ENCODE measurements at places on chromosomes 7 and 10. TPM values are rescaled to one million over a fixed set of nuclear protein-coding genes. Genes with fewer than 3 reads are reported as not detected.

The KLLN gene
- total RNA-seq: 0.77 TPM

DNA sequence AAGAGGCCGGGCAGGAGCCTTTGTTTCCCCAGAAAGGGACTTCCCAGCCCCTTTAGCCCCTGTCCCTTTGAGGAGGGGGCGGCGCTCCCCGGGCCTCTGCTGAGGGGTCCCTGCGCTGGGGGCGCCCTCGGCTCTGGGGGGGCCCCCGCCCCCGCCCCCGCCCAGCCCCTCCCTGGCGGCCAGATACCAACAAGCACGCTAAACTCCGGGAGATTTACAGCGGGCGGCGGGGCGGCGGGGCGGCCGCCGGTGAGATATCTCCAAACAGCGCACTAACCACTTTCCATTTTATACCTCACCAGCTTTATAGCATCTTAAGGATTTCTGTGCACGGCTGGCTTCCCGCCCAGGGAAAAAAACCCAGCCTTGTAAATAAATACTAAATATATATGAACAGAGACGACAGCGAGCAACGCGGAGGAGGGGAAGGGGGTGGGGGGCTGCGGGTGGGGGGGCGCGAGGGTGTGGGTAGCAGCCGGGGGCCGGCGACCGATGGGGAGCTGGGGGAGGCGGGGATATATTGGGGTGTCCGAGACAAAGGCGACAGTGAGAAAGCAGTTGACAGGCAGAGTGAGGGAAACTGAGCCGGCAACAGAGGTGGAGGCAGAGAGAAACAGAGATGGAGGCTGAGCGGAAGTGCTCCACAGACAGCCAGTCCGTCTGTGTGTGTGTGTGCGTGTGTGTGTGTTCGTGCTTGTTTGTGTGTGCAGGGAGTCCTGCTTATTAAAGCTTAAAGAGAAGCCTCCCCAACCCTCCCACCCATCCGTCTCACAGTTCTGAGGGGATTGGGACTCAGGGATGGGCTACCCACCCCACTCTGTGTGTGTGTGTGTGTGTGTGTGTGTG, 85.8 kb downstream of the HIF1AN start:
- no peak for DNase-seq

- DNase-seq: no peak
Measured at GRCh38 chr10:42992957-42993390, 83.9 kb upstream of the RET start.

GRCh38 chr10:62082729-62083411, 181.4 kb downstream of the ARID5B start:
- peak; percentile 63 for DNase-seq

GRCh38 chr10:114492351-114493037, 88.2 kb upstream of the AFAP1L2 start:
- DNase-seq: no peak

DNA sequence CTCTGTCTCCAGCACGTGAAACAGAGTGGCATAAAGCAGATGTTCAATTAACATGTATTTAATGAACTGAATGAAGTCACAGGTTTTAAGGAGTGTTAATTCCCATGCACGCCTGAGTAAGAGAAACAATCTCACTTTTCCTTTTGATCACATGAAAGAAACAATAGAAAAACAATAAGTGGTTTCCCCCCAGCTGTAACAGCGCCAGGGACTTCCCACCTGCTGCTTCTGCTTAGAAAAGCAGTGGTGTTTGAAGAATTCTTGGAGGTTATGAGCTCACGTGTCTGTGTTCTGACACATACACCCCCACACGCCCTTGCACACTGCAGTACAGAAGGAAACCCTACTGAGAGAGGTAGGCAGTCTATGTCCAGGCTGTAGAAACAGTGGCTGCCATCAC, 51.3 kb upstream of the FRMD4A start:
- peak; percentile 69 for DNase-seq

The TRUB1 gene
- 36.6 TPM for total RNA-seq

The TAS2R5 gene
- not detected for total RNA-seq

The SKIDA1 gene
- 0.63 TPM for total RNA-seq

The IGFBP1 gene
- 0.23 TPM for total RNA-seq

GRCh38 chr10:84321902-84322301, 6.5 kb upstream of the CCSER2 start:
- no peak for DNase-seq

The ACHE gene
- not detected for total RNA-seq

The CADPS2 gene
- 0.13 TPM for total RNA-seq

DNA sequence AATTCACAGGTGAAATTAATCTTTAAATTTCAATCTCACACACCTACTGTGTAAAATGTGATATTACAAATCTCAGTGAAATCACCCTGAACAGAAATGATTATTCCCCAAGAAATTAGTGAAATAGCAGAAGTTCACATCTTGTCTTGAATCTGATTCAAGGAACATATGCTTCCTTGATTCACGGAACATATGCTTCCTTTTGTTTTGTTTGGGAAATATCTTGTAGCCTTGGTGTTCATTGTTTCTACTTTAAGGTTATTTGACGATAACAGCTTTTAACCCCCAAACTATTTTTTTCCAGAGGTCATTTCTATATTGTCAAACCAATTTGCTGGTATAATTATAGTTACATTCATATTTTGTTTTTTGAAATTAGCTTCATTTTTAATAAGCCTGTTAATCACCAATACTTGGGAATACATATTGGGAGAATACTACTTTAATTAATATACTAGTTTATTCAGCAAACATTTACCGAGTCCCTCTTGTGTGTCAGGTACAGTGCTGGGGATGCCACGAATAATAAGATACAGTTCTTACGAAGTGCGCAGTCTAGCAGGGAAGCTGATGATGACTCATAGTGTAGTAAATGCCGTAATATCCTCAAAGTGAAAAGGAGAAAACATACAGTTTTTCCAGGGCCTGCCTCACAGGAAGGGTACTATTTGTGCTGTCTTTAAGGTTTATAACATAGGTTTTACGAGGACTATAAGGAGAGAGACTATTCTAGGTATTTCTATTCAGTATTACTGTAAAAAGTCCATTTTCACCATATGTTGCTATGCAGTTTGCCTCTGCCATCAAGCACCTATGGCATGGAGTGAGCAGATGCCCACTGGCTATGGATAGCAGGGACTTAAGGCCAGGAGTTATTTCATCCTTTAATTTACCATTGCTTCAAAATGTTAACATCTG, 32.5 kb downstream of the PRKAR2B start:
- DNase-seq: no peak

The KNDC1 gene
- not detected for total RNA-seq

DNA sequence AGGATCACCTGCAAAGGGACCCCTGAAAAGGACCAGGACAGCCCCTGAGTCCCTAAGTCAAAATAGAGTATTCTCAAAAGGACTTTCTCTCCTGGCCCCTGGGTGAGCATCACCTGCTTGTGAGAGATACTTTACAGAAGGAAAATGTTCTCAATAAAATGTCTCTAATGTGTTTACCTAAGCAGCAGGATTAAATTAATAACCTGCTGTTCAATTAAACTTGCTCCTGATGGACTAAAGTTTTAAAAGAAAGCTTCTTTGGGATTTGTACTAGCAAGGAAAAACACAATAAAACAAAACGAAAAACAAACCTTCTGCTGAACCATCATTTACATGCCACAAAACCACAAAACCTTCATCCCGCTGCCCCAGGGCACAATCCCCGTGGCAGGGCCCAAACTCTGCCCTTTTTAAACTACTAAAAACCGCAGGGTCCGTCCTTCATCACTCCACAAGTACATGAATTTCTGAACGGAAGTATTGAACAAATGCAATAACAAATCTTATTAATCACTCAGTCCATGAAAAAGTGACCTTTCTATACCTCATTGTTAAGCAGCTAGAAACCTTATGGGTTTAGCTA, 197.7 kb downstream of the TCERG1L start:
- no peak for DNase-seq

DNA sequence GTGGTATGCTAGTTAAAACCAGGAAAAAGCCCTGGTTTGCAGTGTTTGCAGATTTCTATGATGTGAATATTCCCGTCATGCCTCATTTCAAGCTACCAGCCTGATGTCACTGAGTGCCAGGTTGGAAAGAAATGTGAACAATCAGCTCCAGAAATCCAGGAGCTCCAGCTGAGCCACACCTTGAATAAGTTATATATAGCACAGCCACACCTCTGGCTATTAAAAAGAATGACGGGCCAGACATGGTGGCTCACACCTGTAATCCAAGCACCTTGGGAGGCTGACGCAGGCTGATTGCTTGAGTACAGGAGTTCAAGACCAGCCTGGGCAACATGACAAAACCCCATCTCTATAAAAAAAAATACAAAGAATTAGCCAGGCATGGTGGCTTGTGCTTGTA, 18.7 kb upstream of the SLF2 start:
- DNase-seq: no peak

GRCh38 chr7:78165854-78166253, 367.3 kb downstream of the PHTF2 start:
- DNase-seq: no peak

- peak; percentile 50 for DNase-seq
Measured at GRCh38 chr10:114458955-114459354, 54.7 kb upstream of the AFAP1L2 start.

DNA sequence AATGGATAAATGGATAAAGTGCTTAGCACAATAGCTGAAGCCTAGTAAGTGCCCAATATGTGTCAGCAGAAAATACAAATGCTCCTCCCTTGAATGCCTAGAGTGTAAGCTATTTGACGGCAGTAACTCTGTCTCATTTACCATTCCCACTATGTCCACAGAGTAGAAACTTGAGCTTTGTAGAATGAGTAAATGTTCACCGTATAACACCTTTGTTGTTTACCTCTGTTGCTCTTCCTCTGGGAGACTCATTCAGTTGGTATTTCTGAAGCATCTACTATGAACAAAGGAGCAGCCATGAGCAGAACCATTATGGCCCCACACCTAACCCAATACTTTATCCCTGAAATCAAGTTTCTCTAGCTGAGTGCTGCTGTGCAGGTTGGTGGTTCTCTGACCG, 8.4 kb upstream of the SLC16A12 start:
- no peak for DNase-seq

GRCh38 chr7:101945034-101945758, 127.8 kb downstream of the CUX1 start:
- no peak for DNase-seq

The DLX5 gene
- not detected for total RNA-seq

- DNase-seq: peak; percentile 91
Measured at GRCh38 chr7:44797329-44798258, 1.1 kb downstream of the PPIA start.

DNA sequence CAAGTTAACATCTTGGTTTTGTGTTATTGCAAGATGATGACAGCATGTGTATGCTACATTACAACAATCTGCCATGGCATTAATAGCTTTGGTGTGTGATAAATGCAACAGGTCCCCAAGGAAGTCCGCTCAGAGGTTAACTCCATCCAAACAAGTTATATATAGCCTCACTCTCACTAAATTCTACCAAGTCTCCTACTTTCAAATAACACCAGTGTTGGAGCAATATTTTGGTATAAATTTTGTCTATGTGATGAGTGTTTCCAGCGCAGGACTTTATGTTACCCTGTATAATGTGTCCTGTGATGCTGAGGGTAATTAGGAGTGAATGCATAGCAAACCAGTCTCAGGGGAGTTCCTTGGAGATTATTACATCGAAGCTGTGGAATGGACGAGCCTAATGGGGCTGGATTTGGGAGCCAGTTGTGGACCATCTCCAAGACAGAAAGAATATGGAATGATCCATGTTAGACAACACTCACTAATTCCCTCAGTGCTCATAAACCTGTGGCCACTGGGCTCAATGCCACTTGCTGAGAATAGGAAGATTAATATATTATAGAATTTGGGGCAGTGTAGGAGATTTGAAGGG, 127.6 kb upstream of the CXCL12 start:
- DNase-seq: no peak

DNA sequence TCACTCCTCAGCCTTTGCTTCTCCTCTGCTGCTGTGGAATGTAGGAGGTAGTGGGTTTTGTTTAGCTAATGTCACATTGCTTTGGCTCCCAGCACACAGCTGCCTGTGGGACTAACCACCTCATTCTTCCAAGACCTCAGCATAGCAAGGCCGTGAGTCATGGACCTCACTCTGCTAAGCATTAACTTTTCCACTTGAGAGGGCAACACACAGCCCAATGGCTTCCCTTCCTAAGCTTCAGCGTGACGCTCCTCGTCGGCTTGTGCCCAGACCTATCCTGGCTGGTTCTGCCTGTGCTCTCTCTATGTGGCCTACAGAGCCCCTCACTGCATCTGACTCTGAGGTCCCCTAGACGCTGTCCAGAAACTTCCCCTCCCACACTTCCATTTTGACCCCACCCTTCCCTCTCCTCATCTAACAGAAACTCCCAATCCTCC, 23.3 kb downstream of the MYOF start:
- DNase-seq: peak; percentile 100

DNA sequence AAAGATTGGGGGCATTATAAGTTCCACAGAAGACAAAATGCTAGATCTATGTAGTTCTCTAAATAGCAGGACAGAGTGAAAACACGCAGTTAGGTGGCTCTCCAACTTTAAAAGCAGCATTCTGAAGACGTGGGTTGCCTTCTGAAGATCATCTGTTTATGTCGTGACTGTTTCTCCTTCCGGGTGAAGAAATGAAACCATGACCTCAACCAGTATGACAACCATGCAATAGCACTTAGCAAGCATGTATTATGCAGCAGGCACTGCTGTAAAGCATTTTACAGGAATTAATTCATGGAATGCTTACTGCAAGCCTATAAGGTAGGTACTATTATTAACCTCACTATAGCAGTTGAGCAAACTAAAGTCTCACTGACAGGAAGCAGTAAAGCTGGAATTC, 125.2 kb downstream of the SLC25A13 start:
- no peak for DNase-seq

The LYZL1 gene
- total RNA-seq: not detected

The GBX1 gene
- total RNA-seq: not detected

DNA sequence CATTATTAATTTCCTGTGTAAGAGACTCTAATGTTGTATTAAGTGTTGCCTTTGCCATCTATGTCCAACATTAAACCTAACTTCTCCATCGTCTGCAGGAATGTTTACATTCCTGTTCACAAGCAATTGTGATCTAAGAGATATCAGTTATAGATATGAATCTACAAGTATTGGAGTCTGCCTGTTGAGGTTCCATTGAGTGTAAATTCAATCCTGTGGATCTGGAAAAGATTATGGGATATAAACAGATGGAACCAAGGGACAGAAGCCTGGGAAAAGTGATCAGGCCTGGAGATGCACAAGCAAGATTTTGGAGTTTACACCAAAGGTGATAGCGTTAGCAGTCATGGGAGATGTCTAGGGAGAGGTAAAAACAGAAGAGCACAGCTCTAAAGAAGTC, 135.5 kb downstream of the LSMEM1 start:
- DNase-seq: no peak

GRCh38 chr10:23543691-23544380, 105.0 kb downstream of the OTUD1 start:
- DNase-seq: no peak

The NUTM2E gene
- total RNA-seq: not detected

DNA sequence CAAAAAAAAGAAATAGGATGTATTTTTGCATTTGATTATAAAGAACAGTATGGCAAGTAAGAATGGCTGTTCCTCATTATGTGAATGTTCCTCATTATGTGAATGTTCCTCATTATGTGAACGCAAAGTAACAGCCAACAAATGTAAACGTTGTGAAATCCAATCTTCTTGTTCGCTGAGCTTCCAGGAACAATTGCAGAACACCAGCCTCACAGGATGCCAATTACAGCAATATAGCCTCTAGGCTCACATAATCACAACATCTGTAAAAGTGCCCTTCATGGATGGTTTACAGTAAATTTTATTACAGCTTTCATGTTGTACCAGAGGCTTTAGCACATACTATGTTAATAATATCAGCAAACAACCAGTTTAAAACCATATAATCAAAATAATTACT, 71.6 kb downstream of the THSD7A start:
- DNase-seq: no peak

All from LHCN-M2 (cell line).